ENCODE measurements at places on chromosomes 16 and 17.

- DNase-seq: peak; percentile 91
Measured at GRCh38 chr17:41665566-41666236, 23.0 kb upstream of the EIF1 start.

DNA sequence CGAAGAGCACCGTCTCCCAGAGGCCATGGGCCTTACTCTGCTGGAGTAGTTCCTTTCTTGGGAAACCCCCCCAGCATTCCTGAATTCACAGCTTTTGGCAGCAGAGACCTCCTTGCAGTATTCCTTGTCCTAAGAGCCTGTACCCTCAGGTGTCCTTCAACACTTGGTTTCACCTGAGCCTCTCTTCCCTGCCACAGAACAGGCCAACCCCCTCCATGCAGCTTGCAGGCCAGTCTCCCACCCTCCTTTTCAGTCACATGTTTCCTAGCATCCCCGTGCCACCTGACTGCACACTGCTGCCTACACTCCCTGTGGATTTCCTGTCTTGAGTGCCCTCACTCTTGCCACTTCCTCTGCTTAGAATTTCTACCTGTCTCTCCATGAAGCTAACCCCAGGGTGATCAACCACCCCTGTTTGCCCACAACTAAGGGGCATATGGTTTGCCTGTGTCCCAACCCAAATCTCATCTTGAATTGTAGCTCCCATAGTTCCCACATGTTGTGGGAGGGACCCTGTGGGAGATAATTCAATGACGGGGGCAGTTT lies 65.5 kb downstream of the DYNLRB2 start:
- no peak for DNase-seq

- no peak for DNase-seq
Measured at GRCh38 chr16:54265575-54266107, 20.9 kb downstream of the IRX3 start.

GRCh38 chr17:17950806-17951205 lies 21.4 kb downstream of the TOM1L2 start:
- DNase-seq: no peak

GRCh38 chr16:11977376-11978041 lies 975 bp downstream of the SNX29 start:
- no peak for DNase-seq

- DNase-seq: no peak
Measured at GRCh38 chr17:44587339-44587738, 30.1 kb downstream of the FZD2 start.

- DNase-seq: no peak
Measured at GRCh38 chr16:85733839-85734170, 17.1 kb downstream of the C16orf74 start.

DNA sequence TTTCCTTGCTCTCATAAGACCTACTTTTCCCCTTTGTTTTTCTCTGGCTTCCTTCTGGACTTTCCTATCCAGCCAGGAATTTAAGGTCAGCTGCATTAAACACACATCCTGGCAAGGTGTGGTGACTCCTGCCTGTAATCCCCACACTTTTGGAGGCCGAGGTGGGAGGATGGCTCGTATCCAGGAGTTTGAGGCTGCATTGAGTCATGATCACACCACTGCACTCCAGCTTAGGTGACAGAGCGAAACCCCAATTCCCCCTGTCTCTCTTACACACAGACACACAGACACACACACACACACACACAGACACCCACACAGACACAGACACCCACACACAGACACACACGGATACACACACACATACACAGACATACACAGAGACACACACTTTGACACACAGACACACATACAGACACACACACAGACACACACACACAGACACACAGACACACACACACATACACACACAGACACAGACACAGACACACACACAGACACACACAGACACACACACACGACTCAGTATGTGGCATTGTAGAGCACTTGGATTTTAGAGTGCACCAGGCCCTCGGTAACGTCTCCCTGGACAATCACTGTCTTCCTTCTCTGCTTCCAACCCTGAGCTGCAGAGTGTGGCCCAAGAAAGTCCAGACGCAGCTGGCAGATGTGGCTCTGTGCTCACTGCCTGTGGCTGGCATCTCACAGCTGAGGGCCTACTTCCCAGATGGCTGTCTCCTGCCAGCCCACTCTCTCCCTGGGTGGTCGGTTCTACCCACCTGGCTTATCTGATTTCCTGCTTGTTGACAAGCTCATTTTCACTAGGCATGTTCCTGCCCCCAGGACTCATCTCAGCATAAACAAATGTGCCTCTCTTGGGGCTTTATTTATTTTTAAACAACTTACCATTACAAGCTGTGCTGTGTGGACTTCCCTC lies 39.0 kb downstream of the NLRP1 start:
- DNase-seq: no peak

DNA sequence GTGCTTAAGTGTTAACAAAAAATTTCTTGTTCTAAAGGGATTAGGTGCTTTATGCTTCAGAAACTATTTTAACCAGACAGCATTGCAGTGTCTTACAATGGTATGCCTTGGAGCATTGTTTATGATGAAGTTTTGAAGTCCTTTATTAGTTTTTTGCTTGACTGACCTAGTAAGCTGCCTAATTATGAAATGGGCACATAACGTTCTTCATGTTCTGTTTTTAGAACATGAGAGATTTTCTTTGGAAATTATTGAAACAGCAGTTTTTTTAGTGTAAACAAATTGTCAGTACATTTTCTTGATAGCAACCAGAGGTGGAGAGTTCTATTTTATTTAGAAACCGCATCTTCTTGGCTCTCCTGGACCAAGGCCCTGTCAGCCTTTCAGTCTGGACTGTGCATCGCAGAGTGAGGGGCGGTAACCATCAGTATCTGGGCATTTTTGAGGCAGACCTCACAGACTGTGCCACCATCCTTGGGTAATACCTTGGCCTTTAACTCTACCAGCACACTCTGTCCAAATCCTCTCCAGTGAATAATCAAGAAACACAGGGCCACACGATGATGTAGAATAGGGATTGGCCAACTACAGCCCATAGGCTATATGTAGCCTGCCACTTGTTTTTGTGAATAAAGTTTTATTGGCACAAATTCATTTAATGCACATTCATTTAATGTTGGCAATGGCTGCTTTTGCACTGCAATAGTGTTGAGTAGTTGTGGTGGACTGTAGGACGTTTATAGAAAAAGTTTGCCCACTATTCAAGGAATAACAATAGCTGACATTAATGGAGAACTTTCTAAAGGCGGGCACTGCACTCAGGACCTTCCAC lies 81.1 kb downstream of the VPS35L start:
- no peak for DNase-seq

DNA sequence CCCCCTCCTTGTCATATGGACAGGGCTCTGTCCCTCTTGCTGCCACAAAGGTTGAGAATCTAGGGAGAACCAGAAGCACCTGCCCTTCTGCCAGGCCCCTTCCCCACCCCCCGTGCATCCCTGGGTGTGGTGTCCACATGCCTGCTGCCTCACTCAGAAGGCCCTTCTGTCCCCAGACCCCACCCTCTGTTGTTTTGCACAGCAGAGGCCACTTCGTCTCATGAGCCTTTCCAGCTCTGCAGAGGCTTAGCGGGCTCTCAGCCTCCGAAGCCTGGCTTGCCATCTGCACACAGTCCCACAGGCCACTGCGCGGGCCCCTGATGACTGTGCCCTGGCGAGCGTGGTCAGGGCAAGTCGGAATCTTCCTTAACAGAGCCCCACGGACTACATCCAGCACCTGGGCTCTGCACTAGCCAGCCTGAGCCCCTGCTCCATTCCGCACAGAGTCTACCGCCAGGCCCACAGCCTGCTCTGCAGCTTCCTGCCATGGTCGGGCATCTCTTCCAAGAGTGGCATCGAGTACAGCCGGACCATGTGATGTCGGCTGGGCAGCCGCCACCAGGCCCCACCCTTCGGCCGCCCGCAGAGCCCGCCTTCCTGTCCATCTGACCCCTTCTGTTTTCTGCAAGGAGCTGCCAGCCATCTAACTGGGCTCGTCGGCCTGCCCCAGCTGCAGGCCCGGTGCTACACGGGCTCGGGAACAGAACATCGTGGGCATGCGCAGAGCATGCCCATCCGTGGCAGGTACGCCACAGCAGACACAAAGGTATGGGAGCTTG lies 10.8 kb downstream of the C16orf90 start:
- no peak for DNase-seq

DNA sequence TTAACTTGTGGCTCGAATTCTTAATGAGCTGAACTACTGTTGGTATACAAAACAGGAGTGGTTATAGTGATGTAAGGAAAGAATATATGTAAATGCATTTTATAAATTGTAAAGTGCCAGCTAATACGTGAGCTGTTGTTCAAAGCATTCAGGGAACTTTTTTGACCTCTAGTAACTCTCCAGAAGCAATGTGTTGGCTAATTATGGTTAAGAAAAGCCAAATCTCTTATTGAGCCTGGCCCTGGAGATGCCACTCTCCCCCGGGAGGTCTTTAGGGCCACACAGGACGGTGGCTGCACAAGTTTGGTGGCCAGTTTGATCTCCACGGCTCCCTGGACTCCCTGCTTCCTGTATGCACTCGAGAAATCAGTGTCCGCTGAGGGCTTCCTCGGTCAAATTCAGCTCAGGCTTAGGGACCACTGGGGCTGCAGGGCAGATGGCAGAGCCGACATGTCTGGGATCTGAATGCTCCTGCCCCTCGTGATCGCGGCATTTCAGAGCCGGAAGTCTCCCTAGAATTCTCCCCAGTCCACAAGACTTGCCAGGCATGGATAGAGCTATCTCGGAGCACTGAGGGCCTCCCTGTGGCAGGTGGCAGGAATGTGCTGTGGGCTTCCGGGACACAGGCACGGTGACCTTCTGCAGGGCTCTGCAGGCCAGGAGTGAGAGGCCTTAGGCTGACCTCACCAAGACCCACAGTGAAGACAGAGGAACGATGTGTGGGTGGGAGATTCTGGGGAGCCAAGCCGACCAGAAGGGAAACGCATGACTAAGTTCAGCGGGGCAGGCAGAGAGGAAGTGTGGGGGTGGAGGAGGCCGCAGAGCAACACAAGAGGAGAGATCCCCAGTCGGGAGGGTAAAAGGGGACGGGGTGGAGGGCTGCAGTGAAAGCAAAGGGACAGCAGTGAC lies 18.6 kb upstream of the PITPNM3 start:
- DNase-seq: peak; percentile 74

- peak; percentile 10 for DNase-seq
Measured at GRCh38 chr17:41664587-41665565, 23.8 kb upstream of the EIF1 start.

GRCh38 chr17:61766520-61766919 lies 96.8 kb downstream of the BRIP1 start:
- DNase-seq: no peak

GRCh38 chr17:17567631-17568030 lies 23.9 kb downstream of the PEMT start:
- DNase-seq: no peak

- DNase-seq: no peak
Measured at GRCh38 chr16:70638814-70639792, 7.3 kb upstream of the IL34 start.

DNA sequence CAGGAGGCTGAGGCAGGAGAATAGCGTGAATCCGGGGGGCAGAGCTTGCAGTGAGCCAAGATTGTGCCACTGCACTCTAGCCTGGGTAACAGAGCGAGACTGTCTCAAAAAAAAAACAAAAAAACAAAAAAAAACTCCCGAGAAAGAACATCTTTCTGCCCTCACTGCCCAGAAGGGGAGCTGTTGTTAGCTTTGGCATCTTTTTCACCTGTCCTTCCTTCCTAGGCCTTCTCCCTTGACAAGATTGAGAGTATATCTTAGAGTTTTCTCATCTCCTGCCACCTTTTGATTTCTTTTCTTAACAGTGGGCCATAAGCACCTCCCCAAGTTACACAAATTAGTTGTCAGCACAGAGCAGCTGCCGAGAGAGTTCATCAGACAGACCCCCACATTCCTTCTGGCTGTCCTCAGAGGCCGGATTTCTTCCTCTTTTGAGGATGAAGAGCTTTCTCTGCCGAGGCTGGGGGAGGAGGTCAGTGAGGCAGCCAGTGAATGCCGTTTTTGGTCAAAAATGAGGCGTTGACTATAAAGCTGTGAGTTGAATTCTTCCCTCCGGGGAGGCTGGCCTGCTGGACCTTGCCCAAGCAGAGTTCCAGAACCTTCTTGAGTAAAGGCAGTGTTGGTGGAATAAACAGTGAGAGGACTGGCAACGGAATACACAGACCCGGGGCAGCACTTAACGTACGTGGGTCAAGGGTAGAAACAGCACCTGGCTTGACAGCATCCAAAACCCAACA lies 127.0 kb downstream of the ABCC6 start:
- DNase-seq: no peak

GRCh38 chr17:81251709-81252301 lies 12.7 kb downstream of the NDUFAF8 start:
- no peak for DNase-seq

- DNase-seq: no peak
Measured at GRCh38 chr17:60901242-60901641, 223.6 kb downstream of the BCAS3 start.

DNA sequence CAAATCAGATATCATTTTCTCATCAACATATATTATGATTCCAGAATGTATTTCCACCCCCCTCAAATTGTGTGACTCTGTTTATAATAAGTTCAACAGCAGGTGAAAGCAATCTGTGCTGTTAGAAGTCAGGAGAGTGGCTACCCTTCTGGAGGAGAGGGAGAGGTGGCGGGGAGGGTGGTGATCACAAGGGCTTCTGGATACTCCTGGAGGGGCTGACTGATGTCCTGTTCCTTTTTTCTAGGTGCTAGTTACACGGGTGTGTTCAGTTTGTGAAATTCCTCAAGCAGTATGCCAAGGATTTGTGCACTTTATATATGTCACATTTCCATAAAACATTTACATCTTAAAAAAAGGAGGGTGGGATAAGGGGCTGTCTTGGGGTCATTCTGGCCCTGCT lies 119.1 kb downstream of the IRF8 start:
- DNase-seq: no peak

- DNase-seq: no peak
Measured at GRCh38 chr16:6905601-6906000, 427.0 kb upstream of the RBFOX1 start.

DNA sequence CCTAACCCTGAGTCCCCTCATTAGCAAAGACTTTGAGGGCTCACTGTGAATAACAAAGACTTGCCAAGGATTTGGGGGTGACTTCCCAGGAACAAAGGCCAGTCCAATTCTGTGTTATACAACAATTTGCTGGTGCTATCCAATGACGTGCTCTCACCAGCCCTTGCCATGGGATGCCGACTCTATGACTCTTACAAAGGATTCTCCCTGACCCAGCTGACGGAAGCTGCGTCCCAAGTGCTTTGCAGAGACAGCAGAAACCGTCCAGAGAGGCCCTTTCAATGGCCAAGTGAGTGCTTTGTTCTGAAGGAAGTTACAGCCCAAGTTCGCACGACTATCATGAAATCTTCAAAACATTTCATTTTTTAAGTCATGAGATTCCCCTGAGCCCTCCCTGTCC lies 345.3 kb upstream of the TNRC6C start:
- no peak for DNase-seq

- DNase-seq: no peak
Measured at GRCh38 chr17:41547921-41548843, 20.1 kb upstream of the KRT19 start.

- DNase-seq: no peak
Measured at GRCh38 chr17:56125830-56126819, 27.1 kb upstream of the ANKFN1 start.

DNA sequence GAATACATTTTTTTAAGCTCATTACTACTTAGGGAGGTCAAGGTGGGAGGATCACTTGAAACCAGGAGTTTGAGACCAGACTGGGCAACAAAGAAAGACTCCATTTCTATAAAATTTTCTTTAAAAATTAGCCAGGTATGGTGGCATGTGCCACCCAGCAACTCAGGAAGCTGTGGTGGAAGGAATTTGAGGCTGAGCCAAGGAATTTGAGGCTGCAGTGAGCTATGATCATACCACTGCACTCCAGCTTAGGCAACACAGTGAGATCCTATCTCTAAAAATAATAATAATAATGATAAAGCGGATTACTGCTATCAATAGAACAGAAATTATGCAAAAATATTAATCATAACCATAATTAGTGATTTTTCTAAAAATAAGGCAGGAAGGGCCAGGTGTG lies 170.3 kb downstream of the COPRS start:
- DNase-seq: no peak
